ENCODE measurements at places on chromosomes 1 and 21.
A peak's percentile ranks its signal among the peaks of the same experiment; 100 is the strongest.

- no peak for DNase-seq
Observed at GRCh38 chr1:206694171-206695124, 9.7 kb downstream of the MAPKAPK2 start.

GRCh38 chr1:101131239-101131843 is 105.5 kb upstream of the S1PR1 start:
- DNase-seq = no peak

- DNase-seq = peak; percentile 32
Observed at GRCh38 chr1:52502789-52503188, 50.1 kb downstream of the TUT4 start.

GRCh38 chr21:43981151-43981870 is 30.8 kb upstream of the TRAPPC10 start:
- DNase-seq = no peak

DNA sequence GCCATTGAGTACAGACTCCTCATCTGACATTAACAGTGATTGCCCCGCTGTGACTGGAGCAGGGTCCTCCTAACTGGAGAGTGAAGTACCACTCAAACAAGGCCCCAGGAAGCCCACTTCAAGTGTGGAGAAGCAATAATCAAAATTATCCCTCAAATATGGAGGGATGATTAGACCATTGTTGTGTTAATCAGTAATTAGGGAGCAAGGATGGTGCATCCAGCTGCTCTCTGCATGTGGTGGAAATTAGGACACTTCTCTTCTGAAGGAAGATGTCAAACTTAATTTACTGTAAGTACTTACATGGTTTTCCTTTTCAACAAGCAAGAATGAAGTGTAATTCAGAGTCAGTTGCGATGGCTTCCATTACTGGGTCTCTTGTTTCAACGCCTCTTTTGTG is 3.4 kb upstream of the ZP4 start:
- no peak for DNase-seq

DNA sequence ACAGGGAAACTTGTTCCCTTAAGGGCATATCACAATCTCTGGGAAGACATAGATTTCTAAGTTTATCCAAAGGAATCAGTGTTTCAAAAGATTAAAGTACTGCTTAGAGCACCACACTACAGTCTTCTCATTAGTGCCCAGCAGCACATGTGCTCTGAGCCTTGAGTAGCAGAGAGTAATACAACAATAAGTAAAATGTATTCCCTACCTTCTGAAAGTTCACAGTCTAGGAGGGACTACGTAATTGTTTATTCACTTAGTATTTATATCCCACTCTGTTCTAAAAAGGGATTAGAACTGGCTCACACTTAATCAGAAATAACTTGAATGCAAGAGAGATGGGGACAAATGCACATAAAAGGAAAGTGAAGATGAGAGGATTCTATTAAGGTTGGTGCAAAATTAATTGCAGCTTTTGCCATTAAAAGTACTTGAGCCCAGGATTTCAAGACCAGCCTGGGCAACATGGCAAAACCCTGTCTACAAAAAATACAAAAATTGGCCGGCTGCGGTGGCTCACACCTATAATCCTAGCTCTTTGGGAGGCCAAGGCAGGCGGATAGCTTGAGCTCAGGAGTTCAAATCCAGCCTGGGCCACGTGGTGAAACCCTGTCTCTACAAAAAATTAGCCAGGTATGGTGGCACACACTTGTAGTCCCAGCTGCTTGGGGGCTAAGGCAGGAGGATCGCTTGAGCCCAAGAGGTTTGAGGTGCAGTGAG is 9.0 kb downstream of the SYNC start:
- no peak for DNase-seq

DNA sequence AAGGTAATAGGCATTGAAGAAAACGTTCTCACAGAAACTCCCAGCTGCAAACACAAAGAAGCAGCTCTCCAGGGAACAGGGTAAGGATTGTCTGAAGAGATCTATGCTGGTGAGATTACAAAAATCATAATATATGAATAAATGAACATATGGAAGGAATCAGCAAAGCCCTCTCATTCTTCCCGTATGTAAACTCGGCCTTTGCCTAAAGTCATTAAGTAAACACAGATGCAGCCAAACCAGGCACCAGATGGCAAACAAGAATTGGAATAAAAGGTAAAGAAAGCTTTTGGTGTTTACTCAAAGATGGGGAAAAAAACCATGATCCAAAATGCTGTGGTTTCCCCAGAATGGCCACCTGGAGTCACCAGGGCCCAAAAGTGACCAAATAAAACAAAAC is 76.6 kb upstream of the HOOK1 start:
- no peak for DNase-seq

GRCh38 chr1:16175610-16176553 is 20.0 kb upstream of the EPHA2 start:
- no peak for DNase-seq

DNA sequence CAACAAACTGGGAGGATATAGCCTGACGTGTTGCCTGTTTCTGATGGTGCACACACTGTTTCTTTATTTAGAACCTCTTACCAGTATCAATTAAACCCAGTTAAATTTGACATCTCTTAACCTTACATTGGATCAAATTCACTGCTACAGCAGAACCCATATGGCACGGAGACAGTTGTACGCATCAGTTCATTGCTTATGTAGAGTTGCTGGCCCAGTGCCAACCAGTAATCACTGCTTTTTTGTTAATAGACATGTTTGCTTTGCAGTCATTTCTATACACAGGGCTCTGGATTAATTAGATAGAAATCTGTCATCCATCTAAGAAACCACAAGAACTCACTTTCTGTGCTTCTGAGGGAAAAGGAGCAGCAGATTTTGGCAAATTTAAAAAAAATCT is 154.0 kb downstream of the RWDD3 start:
- DNase-seq = no peak

GRCh38 chr1:30877205-30877912 is 31.2 kb downstream of the SDC3 start:
- DNase-seq = no peak

DNA sequence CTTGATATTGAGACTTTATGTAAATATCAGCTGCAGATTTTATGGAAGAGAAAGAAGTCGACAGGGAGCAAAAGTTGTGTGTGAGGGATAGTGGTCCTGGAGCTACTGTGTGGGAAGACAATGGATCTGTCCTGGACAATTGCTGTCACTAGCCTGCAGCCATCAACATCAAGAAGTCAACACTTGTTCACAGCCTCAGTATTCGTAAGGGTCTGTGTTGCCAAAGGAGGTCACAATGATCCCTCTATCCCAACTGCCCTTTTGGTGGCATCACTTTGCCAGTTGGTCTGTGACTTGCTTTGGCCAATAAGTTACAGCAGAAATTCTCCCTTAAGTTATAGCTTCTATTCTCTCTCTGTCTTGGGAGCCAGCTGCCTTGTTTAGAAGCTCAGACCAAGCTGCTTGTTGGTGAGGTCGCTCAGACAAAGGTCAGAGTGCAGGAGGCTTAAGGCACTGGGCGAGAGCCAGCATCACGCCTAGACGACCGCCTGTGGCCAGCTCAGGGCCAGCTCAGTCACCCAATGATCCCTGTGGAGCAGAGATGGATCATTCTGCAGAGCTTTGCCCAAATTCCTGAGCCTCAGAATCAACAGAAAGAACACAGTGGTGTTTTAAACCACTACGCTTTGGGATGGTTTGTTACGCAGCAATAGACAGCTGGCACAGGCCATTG is 134.9 kb downstream of the RHOU start:
- DNase-seq = no peak

- no peak for DNase-seq
Observed at GRCh38 chr1:7781501-7781900, 2.6 kb upstream of the PER3 start.

DNA sequence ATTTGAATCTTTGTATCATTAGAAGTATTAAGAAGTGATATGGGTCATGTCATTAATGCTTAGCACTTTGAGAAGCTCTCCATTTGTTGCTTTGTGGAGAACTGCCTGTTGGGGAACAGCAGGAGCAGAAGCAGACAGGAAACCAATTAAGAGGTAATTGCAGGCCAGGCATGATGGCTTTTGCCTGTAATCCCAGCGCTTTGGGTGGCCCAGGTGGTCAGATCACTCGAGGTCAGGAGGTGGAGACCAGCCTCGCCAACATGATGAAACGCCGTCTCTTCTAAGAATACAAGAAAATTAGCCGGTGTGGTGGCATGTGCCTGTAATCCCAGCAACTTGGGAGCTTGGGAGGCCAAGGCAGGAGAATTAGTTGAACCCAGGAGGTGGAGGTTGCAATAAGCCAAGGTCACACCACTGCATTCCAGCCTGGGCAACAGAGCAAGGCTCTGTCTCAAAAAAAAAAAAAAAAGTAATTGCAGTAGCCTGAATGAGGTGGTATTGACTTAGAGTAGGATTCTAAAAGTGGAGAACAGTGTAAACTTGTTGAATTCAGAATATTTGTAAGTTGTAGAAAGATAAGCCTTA is 57.8 kb upstream of the FASLG start:
- no peak for DNase-seq

GRCh38 chr1:59139396-59139795 is 157.5 kb upstream of the FGGY start:
- no peak for DNase-seq

DNA sequence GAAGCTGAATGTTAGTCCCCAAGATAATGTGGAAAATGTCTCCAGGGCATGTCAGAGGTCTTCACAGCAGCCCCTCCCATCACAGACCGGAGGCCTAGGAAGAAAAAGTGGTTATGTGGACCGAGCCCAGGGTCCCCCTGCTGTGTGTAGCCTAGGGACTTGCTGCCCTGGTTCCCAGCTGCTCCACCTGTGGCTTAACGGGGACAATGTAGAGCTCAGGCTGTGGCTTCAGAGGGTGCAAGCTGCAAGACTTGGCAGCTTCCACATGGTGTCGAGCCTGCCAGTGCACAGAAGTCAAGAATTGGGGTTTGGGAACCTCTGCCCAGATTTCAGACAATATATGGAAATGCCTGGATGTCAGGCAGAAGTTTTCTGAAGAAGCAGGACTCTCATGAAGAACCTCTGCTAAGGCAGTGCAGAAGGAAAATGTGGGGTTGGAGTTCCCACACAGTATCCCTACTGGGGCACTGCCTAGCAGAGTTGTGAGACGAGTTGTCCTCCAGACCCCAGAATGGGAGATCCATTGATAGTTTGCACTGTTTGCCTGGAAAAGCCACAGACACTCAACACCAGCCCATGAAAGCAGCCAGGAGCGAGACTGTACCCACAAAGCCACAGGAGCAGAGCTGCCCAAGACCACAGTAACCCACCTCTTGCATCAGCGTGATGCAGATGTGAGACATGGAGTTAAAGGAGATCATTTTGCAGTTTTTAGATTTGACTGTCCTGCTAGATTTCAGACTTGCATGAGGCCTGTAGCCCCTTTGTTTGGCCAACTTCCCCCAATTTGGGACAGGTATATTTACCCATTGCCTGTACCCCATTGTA is 204.9 kb downstream of the MRPL39 start:
- DNase-seq = no peak

GRCh38 chr1:12851779-12852178 is 3.3 kb upstream of the HNRNPCL1 start:
- no peak for DNase-seq

- DNase-seq = peak; percentile 43
Observed at GRCh38 chr1:150066838-150067183, 765 bp upstream of the VPS45 start.
